Activated CD4-positive, alpha-beta T cell treated with anti-CD3 and anti-CD28 coated beads for 4 hours (primary cell): ENCODE measurements at places on chromosomes 7 and 10.
A peak's percentile ranks its signal among the peaks of the same experiment; 100 is the strongest.

GRCh38 chr7:40714363-40715052, 579.7 kb downstream of the SUGCT start:
- DNase-seq, result no peak

DNA sequence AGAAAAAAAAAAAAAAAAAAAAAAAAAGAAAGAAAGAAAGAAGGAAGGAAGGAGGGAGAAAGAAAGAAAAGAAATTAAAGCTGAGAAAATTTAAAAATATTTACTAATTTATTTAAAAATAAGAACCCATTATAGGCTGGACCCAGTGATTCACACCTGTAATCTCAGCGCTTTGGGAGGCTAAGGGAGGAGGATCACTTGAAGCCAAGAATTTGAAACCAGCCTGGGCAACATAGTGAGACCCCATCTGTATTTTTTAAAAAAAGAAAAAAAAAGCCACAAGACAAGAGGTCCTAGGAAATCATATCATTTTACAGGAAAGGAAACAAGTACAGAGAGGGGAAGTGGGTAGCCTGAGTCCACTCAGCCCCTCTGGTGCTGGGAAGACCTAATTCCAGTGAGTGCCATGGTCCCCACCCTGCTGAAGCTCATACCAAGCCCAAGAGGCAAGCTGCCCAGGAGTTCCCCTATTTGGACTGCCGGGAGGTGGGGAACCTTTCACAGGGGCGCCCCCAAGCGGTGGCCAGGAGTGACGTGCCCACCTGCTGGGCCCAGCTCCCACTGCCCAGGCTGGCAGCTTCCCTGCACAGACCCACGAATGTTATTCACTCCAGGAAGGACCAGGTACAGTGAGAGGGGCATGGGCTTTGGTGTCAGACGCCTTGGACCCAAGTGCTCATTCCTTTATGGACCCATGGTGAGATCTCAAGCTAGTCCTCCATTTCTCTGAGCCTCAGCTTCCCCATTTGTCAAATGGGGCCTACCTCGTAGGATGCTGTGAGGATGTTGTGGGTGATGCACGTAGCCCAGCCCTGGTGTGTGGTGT, 133.6 kb downstream of the ZMIZ1 start:
- no peak for DNase-seq

DNA sequence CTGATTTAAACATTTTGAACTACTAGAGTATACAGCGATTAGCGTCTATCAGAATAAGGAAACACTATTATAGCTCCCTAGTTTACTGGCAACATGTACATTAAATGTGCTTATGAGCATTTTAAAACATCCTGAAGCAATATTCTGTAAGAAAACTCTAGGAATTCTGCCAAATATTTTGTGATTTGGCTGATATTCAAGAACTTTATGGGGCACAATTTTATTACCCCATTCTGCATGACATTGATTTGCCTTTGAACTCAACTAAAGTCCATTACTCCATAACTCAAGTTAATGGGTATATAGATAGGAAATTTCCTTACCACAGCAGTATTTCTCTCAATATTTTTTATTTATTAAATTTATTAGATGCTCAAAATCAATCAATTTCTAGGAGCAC, 369.9 kb upstream of the KCND2 start:
- no peak for DNase-seq

- DNase-seq, result peak; percentile 51
These were observed 700 bp downstream of the SMC3 start for GRCh38 chr10:110568055-110568735.

DNA sequence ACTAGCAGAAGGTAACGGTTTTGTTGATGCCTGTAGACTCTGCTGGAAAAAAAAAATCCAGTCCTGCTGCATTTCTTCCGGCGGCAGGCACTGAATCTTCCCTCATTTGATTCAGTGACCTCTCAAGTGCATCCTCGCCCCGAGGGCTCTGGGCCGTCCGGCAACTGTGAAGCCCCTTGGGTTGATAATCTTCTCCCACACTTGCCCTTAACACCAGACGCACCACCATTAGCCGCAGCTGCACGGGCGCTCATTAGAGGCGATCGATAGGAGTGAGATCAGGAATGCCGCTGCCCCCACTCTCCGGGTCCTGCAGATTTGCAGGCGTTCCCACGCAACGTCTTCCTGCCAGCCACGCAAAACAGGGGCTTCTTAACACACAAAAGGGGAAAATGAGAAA, 200.0 kb upstream of the MKI67 start:
- no peak for DNase-seq

GRCh38 chr10:132723330-132723970, 62.5 kb downstream of the NKX6-2 start:
- DNase-seq, result no peak

GRCh38 chr7:157523766-157524421, 187.1 kb downstream of the DNAJB6 start:
- no peak for DNase-seq

DNA sequence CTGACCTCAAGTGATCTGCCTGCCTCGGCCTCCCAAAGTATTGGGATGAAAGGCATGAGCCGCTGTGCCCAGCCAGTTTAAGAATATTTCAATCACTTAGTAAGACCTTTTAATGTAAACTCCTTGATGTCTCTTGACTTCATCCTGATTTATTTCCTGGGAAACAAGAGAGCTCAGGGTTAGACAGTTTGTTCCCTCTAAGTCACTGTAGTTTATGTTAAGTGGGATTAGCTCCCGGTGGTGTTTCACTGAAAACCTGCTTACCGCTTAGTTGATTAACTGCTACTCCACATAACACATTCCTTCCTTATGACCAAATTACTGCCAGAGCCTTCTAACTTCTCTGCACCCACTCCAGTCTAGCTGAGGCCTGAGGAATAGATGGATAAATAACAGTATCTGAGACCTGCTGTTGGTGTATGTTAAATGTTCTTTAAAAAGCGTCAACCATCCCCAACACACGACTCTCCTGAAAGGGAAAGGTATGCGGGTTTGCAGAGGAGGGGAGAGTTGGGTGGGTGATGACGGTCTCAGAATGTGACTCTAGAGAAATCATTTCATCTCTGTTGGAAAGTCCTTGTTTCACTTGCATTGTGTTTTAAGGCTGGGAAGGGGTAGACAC, 48.7 kb downstream of the CREB3L2 start:
- DNase-seq, result no peak

- DNase-seq, result no peak
These were observed 171.2 kb downstream of the PTPRN2 start for GRCh38 chr7:158416283-158416933.

DNA sequence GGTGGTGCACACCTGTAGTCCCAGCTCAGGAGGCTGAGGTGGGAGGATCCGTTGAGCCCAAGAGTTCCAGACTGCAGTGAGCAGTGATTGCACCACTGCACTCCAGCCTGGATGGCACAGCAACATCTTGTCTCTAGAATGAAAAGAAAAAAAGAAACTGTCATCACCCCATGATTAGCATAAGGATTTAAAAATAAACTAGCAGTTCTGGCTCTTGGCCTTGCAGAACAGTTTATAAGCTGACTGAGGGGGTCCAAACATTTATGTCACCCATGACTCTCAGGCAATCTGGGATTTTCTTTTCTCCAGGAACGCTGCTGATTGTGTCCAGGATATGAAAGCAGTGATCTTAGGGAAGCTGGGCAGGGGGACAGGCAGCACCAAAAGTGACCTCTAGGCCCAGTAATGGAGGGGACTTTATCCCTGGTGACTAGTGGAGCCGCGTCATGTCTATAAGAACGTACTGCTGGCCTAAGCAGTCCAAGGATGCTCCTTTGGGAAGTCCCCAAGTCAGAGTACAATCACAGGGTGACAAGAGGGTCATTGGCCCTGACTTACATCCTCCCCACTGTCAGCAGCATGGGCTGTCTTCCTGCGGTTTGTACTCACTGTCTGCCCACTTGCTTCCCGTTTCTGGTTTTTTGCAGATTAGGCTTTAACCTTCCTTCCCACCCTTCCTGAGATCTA, 177.4 kb downstream of the ARHGAP12 start:
- no peak for DNase-seq

- DNase-seq, result no peak
These were observed 123.5 kb downstream of the AHR start for GRCh38 chr7:17421941-17422340.

DNA sequence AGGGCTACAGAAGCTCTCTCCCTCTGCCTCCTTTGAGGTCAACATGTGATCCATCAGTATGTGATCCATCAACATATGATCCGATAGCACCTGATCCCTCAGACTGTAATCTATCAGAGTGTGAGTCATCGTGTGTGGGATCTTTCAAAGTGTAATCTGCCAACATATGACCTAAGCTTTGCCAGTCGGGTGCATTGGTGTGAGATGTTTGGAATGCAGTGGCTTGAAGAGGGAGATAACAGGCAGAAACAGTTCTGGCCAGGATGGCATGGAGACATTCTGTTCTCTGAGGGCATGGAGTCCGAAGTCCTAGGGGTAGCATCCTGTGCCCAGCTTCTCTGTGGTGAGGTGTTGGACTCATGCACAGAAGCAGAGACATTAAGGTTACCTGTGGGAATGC, 217.7 kb upstream of the ETV1 start:
- DNase-seq, result no peak

DNA sequence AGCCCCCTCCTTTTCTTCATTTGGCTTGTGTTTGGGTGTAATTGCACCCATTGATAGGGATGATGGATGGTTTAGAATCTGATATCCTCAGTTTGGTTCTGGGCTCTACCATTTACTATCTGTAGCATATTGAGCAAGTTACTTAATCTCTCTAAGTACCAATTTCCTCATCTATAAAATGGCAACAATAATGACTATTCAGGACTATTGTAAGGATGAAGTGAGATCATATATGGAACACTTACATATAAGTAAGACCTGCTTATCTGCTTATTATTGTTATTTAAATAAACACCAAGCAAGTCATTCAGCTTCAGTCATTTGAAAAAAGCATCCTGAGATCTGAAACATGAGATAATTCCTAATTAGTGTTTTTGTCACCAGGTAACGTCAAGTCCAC, 127.0 kb downstream of the SEC23IP start:
- no peak for DNase-seq

- no peak for DNase-seq
These were observed 156.2 kb downstream of the LRRC4 start for GRCh38 chr7:127874951-127875608.

DNA sequence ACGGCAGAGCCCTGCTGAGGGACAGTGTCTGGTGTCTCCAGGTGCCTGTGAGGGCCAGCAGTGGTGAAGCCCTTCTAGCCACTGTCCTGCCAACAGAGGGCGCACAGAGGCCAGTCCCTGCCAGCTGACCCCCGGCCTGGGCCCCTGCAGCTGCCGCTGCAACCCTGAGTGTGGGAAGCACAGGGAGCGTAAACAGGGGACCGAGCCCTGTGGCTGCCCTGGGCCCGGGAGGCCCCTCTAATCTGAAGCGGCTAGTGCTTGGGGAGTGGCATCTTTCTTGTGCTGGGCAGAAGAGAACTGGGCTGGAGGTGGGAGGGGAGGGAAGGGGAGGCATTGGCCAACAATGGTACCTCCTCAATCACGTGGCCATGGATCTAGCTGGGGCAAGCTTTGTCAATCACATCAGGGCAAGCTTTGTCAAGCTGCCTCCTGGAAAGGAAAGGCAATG, 34.6 kb downstream of the TRIM8 start:
- no peak for DNase-seq

DNA sequence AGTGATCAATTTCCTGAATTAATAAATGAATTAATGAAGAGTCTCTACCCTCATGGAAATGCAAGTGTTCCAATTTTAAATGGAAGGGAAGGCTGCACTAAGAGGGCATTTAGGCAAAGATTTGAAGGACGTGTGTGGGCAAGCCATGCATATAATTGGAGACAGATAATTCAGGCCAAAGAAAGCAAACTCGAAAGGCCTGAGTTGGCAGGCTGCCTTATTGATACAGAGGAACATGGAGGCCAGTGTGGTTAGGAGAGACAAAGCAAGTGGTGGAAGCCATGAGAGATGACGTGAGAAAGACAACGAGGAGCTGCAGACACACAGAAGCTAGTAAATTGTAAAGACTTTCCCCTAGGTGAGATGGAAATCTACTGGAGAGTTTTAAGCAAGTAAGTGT, 15.4 kb upstream of the PCLO start:
- DNase-seq, result no peak

GRCh38 chr7:90599038-90599437, 2.9 kb downstream of the CDK14 start:
- DNase-seq, result no peak

DNA sequence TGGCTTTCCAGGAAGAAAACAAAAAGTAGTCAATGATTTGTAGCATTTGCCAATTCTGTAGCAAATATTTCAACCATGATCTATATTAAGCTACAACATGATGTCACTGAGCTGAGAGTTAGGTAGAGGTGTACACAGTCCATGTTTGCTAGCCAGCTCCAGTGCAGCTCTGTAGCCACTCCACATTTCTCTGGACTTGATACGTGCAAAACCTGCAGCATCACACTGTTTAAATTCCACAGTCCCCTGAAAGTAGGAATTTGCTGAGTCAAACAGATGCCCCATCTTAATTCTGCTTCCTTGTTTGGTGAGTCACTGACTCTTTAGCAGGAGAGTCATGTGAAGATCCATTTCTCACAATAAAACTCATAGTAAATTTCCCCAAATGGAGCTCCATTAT, 89.8 kb upstream of the LRRTM3 start:
- DNase-seq, result no peak

DNA sequence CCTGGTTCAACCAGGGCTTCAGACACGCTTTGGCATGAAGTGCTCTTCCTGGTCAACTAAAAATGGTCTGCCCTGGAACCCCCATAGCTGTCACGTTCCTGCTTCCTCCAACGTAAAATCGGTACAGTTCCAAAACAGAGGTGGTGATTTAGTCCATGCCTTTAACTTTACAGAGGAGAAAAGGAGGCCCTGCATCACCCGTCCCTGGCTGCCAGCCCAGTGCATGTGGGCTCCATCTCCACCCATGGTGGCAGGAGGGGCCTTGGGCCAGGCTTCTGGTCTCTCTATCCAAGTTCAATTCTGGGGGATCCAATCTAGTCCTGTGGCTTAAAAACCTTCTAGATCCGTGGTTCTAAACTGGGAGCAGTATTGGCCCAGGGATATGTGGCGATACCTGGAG, 18.7 kb downstream of the ECHDC3 start:
- no peak for DNase-seq

DNA sequence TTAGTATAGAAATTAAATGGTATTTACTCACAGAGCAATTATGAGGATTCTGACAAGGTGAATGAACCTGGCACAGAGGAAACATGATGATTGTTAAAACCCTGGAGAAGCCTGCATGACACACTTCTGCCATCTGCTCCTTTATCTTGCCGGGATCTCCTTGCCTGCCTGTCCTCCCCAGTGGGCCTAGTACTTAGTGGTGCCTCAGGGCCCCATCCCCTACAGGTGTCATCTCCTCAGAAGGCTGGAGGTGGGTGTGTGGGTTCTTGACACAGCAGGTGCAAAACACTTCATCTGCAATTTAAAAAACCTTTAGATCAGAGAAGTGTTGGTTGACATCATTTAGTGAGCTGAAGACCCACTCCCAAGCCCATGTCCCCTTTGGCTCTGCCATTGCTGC, 261.2 kb downstream of the ADRA2A start:
- no peak for DNase-seq
